Activated CD4-positive, CD25-positive, alpha-beta regulatory T cell (primary cell): ENCODE measurements at places on chromosomes 2 and 18.

- DNase-seq, result no peak
Measured at GRCh38 chr2:46187112-46187618, 110.0 kb upstream of the EPAS1 start.

- DNase-seq, result no peak
Measured at GRCh38 chr18:25805323-25805722, 285.1 kb downstream of the SS18 start.

GRCh38 chr2:230318190-230319121, 8.5 kb upstream of the SP140L start:
- DNase-seq, result no peak

DNA sequence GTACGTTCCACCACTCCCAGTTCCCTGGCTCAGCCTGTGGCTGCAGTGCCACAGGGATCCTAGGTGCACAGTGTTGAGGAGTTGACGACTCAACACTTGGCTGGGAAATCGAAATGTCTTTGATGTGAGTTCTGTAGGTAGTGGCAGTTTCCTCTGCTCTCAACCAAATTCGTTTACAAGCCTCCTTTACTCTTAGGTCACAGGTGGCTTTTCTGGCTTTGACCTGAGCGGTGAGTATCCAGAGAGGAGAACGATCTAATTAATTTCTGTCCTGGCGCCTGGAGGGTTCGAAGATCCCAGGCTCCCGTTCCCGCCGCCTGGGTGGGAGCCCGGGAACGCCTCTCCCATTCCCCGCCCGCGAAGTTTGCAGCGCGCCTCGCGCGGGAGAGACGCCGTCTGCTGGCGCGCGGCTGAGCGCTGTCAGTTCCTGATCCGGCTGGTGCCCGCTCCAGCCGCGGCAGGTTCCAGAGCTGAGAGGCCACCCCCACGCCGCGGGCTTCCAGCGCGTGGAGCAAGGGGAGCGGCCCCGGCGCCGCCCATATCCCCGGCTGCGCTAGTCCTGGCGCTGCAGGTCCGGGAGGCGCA, at the start of gene LAMA3:
Gene LAMA3 (plus strand): TSS at position 423 of the 585 bp plus-strand sequence. CDS start 231 bp downstream, outside the sequence.
- DNase-seq, result no peak
